ENCODE measurements at places on chromosomes 11 and 22.

DNA sequence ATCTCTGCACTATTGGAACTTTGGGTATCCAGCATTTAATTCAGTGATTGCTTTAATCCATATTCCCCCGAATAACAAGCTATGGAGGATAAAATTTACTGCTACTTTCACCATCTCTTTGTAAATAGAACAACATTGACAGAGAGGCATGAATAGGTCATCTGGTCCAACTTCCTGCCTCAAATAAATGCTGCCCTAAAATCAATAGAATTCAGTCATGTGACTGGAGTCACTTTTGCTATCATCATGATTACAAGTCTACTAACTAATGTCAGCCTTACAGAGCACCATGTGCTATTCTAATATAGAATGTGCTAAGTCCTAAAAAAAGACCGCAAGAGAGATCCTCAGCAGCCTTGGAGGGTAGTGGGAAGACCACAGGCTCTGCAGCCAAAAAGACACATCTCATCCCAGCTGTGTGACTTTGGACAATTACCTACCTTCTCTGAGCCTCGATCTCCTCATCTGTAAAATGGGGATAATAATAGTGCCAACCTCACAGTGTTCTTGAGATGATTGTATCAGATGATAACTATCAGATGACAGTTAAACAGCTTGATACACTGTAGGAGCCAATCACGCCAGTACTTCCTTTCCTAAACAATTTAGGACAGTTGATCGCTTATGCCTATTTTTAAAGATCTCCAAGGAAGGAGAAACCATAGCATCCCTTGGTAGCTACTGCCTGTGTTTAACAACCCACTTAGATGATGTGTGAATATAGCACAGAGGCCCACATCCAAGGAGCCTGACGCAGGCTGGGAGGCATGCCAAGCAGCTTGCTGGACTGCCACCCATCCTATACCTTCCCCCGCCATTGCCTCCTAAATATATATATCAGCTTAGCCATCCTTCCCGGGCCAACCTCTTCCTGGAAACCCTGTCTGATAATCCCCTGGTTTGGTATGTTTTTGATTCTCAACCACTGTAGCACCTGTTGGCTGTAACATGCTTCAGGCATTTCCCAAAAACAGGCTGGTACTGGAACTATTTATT lies 77.3 kb upstream of the PHF21A start:
- no peak for DNase-seq

DNA sequence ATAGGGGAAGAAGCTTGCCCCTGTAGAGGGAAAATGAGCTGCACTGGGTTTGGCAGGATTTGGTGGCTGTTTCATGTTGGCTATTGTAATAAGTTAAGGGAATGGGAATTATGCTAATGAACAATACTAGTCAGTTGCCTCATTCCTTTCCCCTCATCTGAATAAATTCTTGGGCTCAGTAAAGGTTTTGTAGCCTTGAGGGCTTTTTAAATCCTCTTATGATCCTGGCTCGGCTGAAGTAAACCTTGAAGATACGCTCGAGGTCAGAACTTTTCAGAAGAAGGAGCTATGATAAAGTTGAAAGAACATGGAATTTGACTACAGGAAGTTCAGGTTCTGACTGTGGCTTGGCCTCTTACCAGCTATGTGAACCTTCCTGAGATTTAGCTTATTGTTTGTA lies 448.7 kb downstream of the RAB38 start:
- no peak for DNase-seq

- DNase-seq, result no peak
These were observed 28.1 kb upstream of the SCARF2 start for GRCh38 chr22:20465759-20466077.

GRCh38 chr11:125287491-125288210 lies 123.1 kb downstream of the PKNOX2 start:
- DNase-seq, result no peak

DNA sequence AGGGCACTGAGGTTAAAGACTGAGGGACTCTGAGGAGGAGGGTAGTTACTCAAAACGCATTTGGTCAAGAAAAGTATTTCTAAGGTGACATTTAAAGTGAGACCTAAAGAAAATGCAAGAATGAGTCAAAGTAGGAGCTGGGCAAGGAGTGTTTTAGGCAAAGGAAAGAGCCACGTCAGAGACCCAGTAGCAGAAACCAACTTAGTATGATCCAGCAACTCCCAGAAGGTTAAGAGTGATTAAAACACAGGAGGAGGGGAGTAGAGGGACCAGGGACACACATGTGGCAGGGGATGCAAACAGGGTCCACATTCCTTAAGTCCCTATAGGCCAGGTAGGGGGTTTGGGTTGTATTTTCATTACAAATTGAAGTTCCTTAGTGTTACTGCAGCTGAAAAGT lies 24.3 kb upstream of the CCDC34 start:
- DNase-seq, result no peak

GRCh38 chr11:117096201-117096991 lies 1.8 kb downstream of the SIK3 start:
- DNase-seq, result no peak

DNA sequence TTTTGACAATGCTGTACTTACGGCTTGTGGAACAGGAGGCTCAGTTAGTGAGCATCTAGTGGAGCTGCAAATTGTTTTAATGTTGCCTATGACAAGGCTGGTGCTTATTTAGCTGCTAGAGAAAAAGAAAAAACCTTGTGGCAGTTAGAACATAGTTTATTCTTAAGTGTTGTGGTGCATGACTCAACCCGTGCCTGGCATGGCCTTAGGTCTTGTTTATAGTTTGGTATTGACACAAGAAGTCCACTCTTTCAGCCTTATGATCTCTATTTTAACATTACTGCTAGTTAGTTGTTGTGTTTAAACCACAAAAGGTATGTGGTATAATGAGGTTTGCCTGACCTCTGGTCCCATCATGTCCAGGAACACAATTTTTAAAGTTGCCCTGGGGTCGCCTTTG lies 744.6 kb downstream of the FAM181B start:
- no peak for DNase-seq

DNA sequence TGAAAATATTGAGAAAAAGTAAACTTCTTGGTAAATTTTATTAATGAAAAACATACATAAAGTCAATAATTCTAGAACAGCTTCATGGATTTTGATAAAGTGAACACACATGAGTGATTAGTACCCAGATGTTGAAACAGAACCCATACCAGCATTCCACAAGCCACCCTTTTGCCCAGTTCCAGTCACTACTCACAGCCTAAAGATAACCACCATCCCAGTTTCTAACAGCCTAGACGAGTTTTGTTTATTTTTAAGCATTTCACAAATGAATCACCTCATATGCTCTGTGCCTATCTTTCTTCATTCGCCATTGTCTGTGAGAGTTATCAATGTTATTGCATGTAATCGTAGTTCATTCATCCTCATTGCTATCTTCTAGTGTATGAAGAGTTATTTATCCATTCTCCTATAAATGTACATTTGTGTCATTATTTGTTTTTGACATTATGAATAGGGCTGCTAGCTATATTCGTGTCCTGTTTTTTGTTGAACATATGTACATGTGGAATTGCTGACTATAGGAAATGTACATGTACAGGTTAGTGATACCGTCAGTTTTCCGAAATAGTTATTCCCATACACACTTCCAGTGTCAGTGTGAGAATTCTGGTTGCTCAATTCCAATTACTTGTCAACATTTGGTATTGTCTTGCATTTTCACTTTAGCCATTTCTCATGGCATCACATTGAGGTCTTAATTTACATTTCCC lies 44.5 kb upstream of the TEAD1 start:
- no peak for DNase-seq

GRCh38 chr22:44456661-44457412 lies 41.2 kb downstream of the RTL6 start:
- DNase-seq, result no peak

GRCh38 chr11:45181889-45182550 lies 35.6 kb downstream of the PRDM11 start:
- DNase-seq, result no peak

GRCh38 chr11:13848031-13848430 lies 114.5 kb upstream of the SPON1 start:
- no peak for DNase-seq

- DNase-seq, result no peak
These were observed 43.1 kb downstream of the FAM168A start for GRCh38 chr11:73554671-73555320.

DNA sequence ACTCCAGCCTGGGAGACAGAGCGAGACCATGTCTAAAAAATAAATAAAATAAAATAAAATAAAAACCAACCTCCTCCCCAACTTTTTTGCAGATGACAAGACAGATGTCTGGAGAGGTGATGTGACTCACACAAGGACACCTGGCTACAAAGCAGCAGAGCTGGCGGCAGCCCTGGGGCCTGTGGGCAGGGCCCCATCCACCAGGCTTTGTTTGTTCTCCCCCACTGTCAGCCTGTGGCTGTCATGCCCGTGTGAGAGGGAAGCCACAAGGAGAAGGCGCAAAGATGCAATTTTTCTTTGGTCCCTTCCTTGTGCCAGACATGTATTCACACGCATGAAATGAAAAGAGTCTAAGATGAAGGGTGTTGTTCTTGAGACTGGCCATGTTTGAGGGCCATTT lies 16.6 kb downstream of the CD59 start:
- DNase-seq, result no peak

GRCh38 chr22:20391222-20391621 lies 2.7 kb upstream of the ZNF74 start:
- no peak for DNase-seq

GRCh38 chr11:11615086-11615485 lies 6.7 kb downstream of the GALNT18 start:
- no peak for DNase-seq

GRCh38 chr22:44207981-44208317 lies 27.2 kb downstream of the PARVG start:
- no peak for DNase-seq

- DNase-seq, result no peak
These were observed 217.3 kb upstream of the GRIA4 start for GRCh38 chr11:105392556-105392955.

DNA sequence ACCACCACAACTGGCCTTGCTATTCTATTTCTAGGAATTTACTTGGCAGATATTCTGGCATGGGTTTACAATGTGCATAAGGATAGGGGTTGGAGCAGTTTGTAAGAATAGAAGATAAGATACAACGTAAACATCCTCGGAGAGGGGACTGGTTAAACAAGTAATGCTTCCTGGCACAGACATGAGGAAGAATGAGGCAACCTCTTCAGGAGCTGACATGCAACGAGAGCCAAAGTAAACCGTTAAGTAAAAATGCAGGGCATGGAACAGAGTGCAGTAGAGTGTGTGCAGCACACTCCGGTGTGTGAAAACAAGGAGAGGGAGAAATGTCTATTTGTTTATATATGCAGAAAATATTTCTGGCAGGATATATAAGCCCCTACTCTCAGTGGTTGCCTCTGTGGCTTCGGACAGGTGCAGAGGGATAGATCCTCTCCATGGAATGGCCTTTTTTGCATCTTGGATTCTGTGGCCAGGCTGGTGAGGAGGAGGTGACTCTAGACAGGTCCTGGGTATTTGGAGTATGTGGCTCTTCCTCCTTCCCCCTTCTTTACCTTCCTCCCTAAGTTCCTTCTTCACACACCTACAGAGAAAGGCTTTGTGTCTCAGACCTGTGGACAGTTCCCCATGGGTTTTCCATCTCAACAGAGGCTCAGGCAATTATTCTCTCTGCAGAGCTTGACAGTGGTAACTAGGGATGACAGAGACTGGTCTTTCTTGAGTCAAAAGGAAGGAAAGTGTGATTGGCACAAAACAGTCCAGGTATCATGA lies 2.5 kb downstream of the RAB36 start:
- DNase-seq, result no peak

GRCh38 chr11:68296344-68297051 lies 15.9 kb upstream of the LRP5 start:
- no peak for DNase-seq

GRCh38 chr11:79894111-79894510 lies 453.3 kb upstream of the TENM4 start:
- no peak for DNase-seq

DNA sequence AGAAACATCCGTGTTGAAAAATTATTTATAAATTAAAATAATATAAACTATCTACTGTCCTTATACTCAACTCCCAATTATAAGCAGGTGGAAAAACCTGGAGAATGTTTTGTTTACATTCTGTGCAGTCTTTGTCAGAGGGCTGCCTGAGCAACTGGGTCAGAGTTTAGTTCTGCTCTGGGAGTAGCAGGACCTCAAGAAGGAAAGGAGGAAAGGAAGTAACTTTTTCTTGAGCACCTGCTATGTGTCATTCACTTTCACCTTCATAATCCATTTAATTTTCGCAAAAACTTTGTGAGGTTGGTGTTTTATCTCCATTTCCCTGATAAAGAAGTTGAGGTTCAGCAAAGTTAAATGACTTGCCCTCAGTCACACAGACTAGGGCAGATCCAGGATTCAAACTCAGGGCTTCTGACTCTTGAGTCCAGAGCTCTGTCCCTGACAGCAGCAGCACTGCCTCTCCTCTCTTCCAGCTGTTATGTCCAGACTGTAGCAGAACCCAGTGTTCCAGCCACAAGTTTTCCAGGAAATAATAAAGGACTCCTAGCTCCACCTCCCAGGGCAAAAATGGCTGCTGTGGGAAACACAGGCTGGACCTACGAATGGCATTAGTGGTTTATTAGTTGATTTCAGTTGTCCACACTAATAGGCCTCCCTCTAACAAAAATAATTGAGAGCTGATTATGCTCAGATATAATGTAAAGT lies 6.4 kb downstream of the CD3E start:
- no peak for DNase-seq

GRCh38 chr11:69234740-69235710 lies 58.9 kb upstream of the MYEOV start:
- no peak for DNase-seq

DNA sequence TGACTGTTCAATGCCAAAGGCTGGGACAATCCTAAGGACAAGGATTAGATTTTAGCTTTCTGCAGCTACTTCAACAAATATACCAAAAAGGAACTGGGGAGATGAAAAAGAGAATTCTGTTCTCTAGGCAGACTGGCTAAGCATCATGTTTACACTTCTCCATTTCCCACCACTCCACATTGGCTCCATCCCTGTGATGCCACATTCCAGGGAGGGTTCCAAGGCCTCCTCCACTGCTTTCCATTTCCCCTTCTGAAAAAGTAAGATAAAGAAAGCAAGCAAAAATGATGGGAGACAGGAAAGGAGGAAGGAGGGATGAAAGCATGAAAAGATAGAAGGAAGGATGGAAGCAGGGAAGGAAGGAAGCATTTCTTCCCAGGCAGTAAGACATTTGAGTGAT lies 315.8 kb downstream of the BLID start:
- no peak for DNase-seq
